ENCODE measurements at places on chromosomes 12 and 14.

DNA sequence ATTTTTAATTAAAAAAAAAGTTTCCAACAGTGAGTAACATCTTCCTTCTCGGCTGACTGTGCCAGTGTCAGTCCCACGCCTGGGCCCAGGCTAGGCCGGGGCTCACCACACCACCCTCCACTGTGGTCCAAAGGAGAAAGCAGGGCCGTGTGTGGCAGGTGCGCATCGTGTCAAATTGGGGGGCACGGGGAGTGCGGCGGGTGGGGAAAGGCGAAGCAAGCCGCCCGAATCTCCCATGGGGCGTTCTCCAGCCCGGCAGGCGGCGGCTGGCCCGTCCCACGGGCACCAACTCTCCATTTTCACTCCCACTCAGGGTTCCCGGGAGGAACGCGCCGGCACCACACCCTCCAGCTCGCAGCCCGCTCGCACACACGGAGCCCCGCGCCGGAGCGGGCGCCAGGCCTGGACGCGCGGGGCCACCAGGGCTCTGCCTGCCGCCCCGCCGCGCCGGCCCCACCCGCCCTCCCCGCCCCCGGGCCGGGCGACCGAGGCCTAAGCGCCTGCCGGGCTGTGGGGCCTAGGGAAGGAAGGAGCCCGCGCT lies 604 bp downstream of the EEA1 start:
- no peak for DNase-seq

DNA sequence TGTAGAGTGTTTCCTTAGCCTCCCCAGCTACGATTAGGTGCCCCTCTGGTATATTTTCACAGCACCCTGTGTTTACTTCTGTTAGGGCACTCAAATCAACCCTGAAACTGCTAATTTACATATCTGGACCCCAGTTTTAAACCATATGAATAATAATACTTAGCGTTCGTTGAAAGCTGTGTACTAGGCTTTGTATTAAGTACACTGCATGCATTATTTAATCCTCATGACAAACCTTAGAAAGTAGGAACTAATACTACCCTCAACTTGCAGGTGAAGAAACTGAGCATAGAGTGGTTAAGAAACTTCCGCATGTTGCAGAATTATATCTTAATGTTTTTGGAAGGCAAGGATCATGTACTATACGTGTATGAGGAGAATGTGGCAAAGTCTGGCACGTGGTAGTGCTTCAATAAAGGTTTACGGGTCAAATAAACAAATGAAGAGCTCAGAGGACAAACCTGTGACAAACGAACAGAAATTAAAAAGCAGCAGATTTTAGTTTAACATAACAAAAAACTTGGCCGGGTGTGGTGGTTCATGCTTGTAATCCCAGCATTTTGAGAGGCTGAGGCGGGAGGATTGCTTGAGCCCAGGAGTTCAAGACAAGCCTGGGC lies 22.2 kb upstream of the ARID2 start:
- no peak for DNase-seq

DNA sequence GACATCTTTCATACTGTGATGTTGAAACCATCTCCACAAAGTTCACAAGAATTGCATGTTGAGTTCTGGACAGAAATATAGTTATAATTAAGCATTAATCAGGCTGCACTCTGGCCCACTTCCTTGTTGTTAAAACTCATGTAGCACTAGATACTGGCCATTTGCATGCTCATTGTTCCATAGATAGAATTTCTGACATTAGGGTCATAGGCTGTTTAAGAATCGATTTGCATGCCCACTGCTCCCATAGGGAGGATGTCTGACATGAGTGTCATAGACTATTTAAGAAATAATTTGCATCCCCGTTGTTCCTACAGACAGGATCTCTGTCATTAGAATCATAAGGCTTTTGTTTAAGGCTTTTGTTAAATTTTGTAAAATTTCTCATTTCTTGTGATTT lies 50.2 kb downstream of the MYF5 start:
- no peak for DNase-seq

- peak; percentile 80 for DNase-seq
Observed at GRCh38 chr12:53984901-53985691, at the start of gene HOXC10. TSS of gene HOXC10 (plus strand) at chr12:53985146. CDS start at chr12:53985260, 114 bp downstream.

- DNase-seq, result no peak
Observed at GRCh38 chr12:110575326-110575725, 7.8 kb downstream of the PPTC7 start.

GRCh38 chr12:116962197-116962596 lies 51.4 kb downstream of the FBXW8 start:
- DNase-seq, result no peak

DNA sequence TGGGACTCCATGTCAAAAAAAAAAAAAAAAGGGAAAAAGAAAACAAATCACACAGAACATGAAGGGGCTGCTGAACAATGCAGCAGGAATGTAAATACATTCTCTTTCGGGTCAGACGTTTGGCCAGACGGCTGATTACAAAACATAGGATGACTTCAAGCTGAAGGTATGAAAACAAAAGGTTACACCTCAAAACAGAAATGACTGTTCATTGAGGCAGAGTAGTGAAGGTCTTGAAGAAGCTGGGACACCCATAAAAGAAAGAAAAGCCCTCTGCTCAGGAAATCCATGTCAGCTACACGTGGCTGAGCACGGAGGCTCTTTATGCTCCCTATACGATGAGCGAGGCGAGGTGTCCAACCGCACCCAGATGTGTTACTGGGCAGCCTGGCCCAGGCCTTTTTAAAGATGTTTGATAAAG lies 37.7 kb downstream of the FGD4 start:
- no peak for DNase-seq

Data from NCI-H748 treated with DMSO at 0.1 percent for 48 hours (cell line).